ENCODE measurements at places on chromosomes 1 and 21.
A peak's percentile ranks its signal among the peaks of the same experiment; 100 is the strongest.

- DNase-seq: no peak
These were observed 335.8 kb downstream of the CAMTA1 start for GRCh38 chr1:7120863-7121621.

- DNase-seq: peak; percentile 6
These were observed 32.2 kb upstream of the UBE2U start for GRCh38 chr1:64171246-64171645.

GRCh38 chr1:111505641-111506119, 2.2 kb upstream of the ADORA3 start:
- DNase-seq: no peak

DNA sequence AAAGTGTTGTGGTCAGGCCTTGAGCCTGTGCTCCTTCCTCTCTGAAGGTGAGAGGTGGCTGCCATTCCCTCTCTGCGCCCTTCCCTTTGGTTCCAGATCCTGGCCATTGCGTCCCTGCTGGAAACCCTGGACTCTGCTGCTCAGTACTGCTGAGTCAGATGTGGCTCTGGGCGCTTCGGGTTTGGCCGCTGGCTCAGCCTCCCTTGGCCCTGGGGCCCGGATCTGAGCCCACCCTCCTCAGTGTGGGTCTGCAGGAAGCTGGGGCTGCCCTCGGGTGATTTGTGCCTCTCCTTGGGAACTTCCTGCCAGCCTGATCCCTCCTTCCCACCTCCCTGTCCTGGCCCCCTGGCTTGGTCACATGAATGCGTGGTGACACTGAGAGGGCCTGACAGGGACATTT, 32.2 kb downstream of the QSOX1 start:
- peak; percentile 35 for DNase-seq

DNA sequence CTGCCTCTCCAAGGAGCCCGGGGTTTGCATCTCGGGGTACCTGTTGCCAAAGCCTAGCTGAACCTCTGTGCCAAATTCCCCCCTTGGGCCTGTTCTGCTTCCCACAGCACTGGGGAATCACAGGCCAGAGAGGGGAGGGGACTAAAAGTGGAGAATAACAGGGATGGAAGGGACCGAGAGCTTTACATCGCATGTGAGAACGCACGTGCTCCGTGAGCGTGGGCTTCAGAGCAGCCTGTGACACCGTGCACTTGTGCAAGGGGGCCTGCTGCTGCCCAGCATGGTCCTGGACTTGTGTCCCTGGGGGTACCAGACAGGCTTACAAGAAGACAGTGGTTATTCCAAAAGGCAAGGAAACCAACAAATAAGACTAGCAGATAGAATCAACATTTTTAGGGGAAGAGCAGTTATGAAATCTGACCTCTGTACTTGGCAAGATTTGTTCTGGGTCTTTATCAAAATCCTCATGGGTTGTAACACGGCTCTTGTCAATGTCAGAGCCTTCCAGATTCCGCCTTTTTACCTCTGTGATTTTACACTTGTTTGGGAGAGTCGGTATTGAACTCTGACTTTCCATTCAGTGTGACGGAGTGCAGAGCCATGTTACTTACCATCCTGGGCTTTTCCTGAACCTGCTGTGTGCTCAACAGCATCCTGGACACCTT, 36.2 kb upstream of the TNFRSF1B start:
- DNase-seq: no peak

GRCh38 chr1:246068619-246069509, 438.2 kb downstream of the SMYD3 start:
- no peak for DNase-seq

GRCh38 chr1:42680921-42681683, 1.1 kb upstream of the YBX1 start:
- DNase-seq: peak; percentile 19

DNA sequence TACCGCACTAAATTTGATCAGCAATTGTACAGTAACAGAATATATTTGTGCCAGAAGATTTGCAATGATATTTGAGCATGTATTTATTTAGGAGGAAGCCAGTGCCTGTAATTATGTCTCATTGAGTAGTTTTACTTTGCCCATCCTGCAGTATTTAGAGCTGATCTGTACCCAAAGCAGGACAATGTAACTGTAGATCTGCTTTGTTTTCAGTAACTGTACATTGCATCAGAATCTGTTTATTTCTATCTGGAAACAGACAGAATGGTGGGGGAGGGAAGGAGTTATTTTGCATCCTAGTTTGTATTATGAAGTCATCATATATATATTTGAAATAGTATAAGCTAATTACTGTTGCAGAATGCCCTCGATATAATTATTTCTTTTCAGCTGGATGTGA, 36.2 kb upstream of the LRRC8C start:
- no peak for DNase-seq

- peak; percentile 72 for DNase-seq
These were observed 742 bp downstream of the SH3GLB1 start for GRCh38 chr1:86704972-86705664.

DNA sequence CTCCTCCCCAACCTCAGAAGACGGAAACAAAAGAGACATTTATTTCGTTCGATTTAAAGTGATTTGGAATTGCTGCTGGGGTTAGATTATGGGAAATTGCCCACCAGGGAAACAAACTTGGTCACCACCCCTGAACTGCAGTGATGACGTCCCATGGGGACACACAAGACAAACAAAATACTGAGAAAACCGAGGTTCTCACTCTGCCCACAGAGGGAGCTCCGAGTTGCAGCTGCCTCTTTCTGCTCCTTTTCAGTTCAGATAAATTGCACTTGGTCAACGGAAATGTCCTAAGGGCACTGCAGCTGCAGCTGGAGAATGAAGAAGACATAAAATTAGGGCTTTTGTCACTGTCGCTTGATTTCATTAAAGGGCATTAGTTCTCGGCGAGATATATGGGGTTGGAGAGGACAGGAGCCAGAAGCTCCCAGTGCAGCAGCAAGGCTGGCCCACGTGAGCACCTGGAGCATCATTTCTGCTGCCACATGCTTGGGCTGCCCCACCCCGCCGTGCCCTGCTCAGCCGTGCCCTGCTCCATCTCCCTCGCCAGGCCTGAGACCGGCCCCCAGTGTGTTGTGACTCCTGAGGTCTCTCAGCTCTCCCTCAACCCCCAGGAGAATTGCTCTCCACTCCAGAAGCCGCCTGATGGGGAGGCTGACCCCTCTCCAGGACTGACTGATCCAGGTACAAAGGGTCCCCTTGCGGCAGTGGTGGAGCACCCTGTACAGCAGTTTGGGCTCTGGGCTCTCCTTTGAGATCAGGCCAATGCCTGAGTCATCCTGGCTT, 231.7 kb upstream of the AJAP1 start:
- no peak for DNase-seq

DNA sequence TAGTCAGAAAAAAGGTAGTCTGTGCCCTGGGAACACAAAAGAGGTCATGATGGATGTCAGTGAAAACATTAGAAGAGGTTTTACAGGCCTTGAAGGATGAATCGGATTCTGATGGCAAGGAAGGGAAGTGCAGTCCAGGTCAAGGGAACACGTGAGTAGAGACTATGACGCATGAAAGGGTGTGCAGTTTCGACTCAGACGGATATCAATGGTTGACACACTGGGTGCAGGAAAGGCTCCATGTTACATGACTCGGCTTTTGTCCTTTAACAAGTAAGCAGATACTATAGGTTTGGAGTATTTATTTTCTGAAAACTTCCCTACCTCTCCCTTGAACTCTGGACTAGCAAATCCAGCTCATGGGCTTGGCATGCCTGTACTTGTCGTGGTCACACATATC, 55.3 kb downstream of the SEC16B start:
- peak; percentile 9 for DNase-seq

DNA sequence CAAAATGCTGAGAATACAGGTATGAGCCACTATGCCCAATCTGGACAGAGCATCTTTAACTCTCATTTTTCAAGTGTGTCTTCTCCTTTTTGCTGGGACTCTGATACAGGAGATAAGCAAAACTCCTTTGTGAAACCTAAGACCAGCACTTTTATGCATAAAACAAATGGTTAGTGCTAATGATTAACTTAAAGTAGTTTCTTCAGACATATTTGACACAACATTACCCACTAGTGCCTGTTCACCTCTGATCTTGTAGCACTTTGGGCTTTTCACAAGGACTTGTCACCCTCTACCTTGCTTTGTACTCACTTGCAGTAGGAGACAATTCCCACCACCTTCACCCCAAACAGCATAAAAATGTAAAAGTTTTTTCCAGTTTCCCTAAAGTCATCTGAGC, 216.3 kb downstream of the RGS7 start:
- no peak for DNase-seq

DNA sequence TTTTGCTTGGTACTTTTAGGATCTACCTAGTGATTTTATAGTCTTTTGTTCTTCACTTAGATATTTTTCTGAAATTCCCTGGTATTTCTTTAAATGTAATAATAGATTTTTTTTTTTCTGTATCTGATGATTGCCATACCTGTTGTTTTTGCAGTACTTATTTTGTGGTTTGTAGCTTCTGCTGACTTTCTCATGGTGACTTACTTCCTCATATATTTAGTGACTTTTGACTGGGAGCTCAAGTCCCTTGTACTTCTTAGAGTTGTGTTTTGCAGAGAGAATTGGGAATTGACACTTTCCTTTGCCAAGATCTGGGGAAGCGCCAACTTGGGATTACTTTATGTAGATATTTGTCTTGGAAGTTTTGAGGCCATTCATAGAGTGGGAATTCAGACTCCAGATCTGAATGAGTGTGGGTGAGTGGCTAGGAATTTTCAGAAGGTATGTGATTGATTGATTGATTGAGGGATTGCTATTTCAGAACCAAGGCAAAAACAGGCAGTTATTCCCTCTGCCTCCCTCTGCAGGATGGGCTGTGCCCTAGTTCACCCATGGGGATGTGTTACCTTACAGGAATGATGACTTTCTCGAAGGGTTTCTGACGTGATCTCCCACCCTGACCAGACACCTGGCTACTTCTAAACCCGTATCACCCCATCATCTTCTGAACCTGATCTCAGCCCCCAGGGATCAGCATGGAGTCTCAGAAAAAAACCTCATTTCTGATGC, 219.5 kb downstream of the URB2 start:
- DNase-seq: no peak

- no peak for DNase-seq
These were observed 38.5 kb upstream of the COL18A1 start for GRCh38 chr21:45366476-45366875.

GRCh38 chr1:231929311-231929710, 302.7 kb downstream of the DISC1 start:
- peak; percentile 64 for DNase-seq

GRCh38 chr1:232788235-232788872, 16.9 kb upstream of the MAP10 start:
- DNase-seq: no peak

- no peak for DNase-seq
These were observed 105.9 kb upstream of the KCNK2 start for GRCh38 chr1:214976665-214977064.

DNA sequence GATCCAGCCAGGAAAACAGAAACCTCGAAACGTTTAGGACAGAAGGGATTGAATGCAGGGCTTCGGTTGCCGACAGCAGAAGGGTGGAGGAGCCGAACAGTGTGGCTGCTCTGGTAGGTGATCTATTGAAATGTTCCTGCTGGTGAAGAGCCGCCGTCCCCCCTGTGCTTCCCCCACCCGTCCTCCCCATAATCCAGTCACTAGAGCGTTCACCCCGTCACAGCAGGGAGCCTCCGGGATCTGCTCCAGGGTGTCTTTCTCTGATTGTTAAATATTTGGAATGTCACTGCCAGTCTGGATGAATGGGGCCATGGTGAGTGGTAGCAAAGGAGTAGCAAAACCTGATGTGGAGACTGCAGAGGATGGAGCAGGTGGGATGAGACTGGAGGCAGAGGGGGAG, 255.1 kb upstream of the CSF3R start:
- no peak for DNase-seq

DNA sequence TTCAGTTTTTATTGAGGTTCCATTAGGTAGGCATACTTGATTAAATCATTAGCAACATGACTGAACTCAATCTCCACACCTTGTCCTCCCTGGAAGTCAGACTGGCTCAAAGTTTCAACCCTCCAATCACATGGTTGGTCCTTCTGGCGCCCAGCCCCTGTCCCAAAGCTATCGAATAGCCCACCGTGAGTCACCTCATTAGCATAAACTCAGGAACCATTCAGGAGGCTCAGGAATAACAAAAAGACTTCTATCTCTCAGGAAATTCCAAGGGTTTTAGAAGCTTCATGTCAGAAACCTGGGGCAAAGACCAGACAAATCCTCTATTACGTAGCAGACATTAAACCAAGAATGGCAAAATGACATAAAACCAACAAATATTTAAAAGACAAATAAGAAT, 78.6 kb downstream of the RGS2 start:
- DNase-seq: no peak

GRCh38 chr1:97192872-97193572, 471.4 kb downstream of the PTBP2 start:
- peak; percentile 95 for DNase-seq

- DNase-seq: no peak
These were observed 12.3 kb downstream of the MAPKAPK2 start for GRCh38 chr1:206696812-206697585.

- peak; percentile 64 for DNase-seq
These were observed 20.4 kb upstream of the HPDL start for GRCh38 chr1:45306319-45306718.

DNA sequence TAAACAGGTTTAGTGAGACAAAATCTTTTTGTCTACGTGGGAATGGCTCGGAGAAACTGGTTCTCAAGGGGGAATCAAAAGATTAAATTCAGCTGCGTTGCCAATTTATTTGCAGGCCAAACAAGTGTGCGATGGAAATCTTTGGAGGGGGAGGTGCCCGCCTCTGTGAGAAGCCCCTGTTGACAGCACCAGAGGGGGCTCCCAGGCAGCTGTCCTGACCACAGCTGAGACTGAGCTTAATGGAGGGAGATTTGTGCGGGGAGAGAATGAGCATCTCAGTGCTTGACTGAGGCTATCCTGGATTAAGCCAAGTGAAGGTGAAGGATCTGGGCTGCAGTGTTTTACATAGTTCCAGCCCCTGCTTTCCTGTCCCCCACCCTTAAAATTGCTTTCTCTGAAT, 169.7 kb downstream of the ATG4C start:
- no peak for DNase-seq

DNA sequence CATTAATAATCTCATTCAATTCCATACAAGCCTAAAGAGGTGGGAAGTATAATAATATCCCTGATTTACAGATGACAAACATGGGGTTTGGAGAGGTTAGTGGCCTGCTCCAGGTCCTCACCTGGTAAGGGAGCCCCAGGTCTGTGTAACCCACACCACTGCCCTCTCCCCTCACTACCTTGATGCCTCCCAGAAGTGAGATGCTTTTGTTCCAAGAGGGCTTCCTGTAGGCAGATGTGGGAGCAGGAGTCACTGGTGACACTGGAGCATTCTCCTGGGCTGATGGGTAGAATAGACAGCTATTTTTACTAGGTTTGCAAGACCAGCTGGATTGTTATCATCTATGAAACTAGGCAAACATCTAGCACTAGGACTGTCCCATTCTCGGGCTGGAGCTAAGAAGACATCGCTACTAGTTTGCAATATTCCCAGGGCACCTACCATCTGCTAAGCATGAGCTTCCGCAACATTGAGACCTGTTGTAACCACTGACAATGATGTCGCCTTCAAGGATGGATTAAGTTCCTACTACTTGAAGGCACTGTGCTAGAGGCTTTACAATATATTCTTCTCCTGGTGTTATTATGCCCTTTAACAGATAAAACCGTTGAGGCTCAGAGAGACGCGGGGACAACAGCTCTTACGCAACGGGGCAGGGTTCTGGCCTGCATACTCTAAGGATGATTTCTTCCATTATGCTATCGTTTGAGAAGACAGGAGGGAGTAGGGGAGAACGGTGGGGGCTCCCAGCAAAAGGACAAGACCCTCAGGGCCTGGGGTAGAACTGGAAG, 35.0 kb downstream of the BATF3 start:
- DNase-seq: no peak
